SK-N-DZ (cell line): ENCODE measurements at places on chromosomes 11 and 22.

DNA sequence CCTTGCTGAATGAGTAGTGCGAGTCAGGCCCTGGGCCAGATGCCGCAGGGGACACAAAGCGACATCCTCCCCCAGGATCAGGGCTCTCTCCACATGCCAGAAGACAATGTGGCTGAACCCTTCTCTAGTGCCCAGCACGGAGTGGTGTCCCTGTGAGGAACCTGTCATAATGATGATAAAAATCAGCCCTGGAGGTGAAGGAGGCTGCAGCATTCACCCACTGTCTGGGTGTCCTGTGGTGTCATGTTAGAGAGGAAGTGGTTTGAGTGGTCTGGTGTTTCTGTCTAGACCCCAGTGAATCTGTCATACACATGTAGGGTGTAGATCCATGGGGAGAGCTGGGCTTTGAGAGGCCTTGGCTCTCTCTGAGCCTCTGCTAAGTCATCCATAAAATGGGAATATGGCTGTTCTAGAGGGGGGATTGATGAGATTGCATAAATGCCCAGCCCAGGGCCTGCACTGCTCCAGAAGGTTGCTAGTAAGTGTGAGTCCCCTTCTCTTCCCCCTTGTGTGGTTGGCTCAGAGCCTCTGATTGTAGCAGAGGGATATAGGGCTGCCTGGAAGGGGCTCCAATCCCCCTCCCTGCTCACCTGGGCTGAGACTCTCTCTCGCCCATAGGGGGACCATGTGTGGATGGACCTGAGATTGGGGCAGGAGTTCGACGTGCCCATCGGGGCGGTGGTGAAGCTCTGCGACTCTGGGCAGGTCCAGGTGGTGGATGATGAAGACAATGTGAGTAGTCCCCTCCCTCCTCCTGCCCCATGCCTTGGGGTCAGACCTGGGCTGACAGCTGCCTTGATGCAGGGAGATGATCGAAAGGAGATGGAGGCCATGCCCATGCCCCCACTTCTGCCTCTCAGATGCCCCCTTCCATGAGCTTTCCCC, 14.3 kb downstream of the MYO7A start:
- no peak for DNase-seq

GRCh38 chr11:94885133-94885532, 88.2 kb downstream of the CWC15 start:
- DNase-seq: no peak

DNA sequence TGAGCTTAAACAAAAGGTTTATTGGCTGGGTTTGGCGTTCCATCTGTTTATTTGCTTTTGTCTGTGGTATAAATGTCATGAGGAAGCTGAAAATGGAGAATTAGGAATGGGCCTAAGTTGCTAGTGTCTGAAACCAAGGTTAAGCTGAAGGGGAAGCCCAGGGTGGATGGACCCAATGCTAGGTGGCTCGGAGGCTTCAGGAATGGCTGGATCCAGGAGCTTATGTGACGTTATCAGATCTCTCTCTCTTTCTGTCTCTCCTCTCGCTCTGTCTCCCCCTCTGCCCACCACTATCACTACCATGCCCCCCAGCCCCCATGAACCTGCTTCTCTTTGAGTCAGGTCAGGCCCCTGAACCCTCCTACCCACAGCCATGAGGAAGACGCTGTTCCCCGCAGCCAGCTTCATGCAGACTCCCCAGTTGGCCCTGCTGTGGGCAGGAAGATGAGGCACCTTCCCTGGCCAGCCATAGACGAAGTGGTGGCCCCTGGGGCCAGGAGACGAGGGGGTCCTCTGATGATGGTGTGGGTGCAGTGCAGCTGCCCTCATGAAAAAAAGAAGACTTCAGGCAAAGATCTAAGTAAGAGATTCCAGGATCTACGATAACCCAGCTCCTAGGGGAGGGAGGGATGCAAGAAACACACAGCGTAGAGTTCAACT, 101.5 kb downstream of the BRD1 start:
- DNase-seq: no peak

DNA sequence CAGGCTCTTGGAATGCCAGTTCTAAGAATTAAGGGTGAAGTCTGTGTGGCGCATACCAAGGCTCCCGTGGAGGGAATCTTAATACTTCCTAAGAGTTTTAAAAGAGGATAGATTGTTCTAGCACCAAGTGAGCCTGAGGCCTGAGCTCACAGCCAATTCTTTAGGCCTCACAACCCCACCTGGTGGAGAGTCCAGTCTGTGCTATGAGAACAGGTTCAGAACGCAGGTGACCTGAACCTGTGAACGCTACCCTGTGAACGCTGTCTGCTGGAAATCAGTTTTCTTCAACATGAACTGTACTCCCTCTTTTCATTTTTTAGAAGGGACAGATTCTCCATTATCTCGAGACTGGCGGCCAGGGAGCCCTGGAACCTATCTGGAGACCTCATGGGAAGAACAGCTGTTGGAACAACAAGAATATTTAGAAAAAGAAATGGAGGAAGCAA, 43.2 kb upstream of the DLAT start:
- no peak for DNase-seq

DNA sequence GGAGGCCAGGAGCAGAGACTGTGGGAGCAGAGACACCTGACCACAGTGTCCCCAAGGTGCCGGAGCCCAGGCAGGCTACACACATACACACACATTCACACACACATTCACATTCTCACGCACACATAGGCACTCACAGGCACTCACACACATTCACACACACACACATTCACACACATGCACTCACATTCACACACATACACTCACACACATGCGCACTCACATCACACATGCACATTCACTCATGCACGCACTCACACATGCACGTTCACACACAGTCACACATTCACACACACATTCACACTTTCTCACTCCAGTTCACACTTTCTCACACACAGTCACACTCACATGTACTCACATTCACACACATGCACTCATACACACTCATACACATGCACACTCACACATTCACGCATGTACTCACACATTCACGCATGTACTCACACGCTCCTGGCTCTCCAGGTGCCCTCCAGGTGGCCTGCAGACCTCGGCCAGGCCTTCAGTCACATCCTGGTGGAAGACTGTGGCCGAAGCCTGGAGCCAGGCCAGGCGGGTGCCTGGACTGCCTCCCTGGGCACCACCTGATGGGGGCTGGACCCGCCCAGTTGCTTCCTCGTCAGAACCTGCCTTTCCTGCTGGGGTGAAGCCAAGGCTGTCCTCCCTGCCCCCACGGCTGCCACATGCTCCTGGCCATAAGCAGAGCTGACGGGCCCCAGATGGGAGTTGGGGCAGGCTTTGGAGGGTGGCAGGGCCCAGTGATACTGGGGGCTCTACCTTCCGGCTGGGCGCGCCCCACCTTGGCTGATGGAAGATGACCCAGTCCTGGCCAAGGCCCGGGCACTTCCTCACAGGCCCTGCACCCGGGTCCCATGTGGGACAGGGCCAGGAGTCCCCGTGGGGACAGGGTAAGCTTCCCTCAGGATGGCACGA, 89.5 kb downstream of the WNT7B start:
- no peak for DNase-seq
